Left colon (tissue), 2 donors: ENCODE measurements at places on chromosomes 7 and 10. TPM values are rescaled to one million over a fixed set of nuclear protein-coding genes. Genes with fewer than 3 reads are reported as not detected.

- DNase-seq = no peak
These were observed 72.0 kb downstream of the DGKI start for GRCh38 chr7:137774793-137775201.

- DNase-seq = peak; percentile 31
These were observed 3.0 kb downstream of the SEMA4G start for GRCh38 chr10:100972115-100972903.

DNA sequence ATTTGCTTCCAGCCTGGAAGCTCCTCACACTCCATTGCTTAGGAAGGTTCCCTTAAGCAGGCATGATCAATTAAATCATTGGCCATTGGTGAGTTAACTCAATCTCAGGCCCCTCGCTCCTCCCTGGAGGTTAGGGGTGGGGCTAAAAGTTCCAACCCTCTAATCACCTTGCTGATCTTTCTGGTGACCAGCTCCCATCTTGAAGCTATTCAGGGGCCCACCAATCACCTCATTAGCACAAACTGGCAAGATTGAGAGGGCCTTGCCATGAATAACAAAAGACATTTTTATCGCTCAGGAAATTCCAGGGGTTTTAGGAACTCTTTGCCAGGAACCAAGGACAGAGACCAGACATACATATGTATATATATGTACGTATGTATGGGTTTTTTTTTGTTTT is 58.4 kb downstream of the AGK start:
- DNase-seq = no peak

ADIRF gene
- 147 TPM for total RNA-seq

PAPOLB gene
- not detected for total RNA-seq
